ENCODE measurements at places on chromosomes 1 and 21.

- DNase-seq = no peak
Measured at GRCh38 chr1:101908980-101909379, 87.7 kb downstream of the OLFM3 start.

DNA sequence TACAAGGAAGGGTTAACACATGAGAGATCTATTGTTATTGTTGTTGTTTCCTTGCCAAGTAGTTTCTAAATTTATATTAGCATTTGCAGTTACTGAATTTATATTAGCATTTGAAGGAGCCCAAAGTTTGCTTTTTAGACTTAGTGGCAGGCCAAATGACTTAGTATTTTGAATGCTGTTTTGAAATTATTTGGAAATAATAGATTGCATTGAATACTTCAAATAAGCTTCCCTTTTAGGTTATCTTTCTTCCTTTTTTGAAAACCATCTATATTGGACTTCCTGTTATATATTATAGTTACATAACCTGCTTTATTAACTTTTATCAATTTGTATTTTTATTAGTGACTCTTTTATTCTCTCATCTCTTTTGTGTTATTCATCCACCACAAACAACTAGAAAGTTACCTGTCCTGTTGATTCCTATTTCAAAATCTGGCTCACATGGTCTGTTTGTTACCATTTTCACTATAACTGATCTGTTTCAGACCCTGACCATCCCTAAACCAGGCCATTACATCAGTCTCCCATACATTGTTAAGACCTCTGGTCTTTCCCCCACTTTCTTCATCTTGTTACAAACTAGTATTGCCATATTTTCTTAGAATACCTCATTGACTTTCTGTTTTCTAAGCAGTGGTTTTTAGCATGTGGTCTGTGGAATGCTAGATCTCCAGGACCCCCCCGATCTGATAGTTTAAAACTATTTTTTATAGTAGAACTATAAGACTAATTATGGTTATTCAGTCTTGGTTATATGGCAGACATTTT lies 185.2 kb downstream of the RASAL2 start:
- DNase-seq = no peak

DNA sequence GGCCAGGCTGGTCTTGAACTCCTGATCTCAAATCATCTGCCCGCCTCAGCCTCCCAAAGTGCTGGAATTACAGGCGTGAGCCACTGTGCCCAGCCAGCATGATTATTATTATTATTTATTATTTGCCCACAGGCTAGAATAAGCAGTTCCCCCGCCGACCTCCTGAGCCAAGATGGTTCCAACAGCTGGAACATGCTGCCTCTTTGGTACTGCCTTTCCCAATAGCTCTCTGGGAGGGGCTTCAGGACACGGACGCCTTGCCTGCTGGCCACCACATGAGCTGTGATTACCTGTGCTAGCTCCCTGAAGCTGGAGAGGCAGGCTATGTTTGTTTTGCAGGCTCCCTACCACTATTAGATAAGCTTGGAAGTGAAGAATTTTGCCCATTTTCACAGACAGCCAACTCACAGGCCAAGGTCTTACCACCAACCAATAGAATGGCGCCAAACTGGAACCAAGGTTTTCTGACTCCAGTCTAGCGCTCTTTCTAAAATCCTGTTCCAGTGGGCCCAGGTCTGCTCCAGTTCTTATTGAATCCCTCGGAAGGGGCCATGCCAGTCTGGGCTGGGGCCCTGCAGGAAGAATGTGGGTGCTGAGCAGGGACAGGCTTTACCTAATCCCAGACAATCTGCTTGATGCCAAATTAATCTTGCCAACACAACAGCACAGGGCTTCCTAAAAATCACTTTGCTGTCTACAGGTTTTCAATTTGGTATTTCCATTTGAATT lies 2.1 kb upstream of the GPR61 start:
- no peak for DNase-seq

GRCh38 chr1:109241344-109241743 lies 8.0 kb upstream of the CELSR2 start:
- no peak for DNase-seq

DNA sequence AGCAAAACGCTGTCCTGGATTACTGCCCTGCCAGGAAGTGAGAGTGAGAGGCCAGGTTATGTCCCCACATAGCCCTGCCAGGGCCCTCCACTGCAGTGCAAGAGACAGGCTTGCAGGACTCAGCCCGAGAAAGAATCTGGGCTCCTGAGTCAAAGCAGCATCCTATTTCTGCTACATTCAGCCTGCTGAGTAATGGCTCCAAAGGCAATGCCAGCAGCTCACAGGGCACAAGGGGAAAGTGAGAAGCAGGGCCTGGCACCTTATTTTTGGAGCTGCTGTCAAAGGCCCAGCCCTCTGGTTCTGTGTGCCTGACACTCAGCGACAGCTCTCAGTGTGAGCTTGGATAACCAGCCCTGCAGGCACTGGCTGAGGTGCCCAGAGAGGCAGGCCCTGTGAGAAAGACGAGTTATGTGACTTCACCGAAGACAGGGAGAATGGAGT lies 83.9 kb downstream of the DTL start:
- DNase-seq = no peak

DNA sequence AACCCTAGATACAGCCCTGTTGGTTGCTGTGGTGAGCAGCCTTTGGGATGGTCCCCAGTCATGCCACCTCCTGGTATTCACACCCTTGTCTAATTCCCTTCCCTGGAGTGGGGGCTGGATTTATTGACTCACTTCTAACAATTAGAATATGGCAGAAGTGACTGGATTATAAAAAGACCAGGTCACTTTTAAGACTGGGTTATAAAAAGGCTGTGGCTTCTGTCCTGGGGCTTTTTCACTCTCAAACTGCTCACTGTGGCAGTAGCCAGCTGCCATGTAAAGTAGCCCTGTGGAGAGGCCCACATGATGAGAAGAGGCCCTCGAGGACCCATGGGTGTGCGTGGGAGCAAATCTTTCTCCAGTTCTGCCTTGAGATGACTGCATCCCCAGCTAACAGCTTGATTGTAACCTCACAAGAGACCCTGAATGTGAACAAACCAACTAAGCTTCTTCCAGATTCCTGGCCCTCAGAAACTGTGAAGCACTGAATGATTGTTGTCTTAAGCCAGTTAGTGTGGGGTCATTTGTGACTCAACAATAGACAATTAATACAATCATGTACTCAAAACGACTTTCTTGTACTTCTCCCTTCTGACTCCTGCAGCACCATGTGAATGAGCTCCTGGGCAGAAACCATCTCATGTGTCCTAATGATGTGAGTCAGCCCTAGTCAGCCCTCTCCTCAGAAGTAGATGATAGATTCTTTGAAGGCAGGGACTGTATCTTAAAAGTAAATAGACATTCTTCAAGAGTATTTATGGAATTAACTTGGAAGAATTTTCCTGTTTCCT lies 234.9 kb downstream of the TNR start:
- no peak for DNase-seq

- DNase-seq = no peak
Measured at GRCh38 chr1:152995842-152996241, 5.7 kb upstream of the SPRR3 start.
